Panc1 (cell line): ENCODE measurements at places on chromosomes 6 and 20. TPM values are rescaled to one million over a fixed set of nuclear protein-coding genes. Genes with fewer than 3 reads are reported as not detected.

SYNCRIP gene
- total RNA-seq = 141 TPM

PGBD1 gene
- total RNA-seq = 7.6 TPM

SLC44A4 gene
- 2.7 TPM for total RNA-seq

ID4 gene
- total RNA-seq = 0.10 TPM

SLC23A2 gene
- total RNA-seq = 14.6 TPM

UNC93A gene
- total RNA-seq = not detected

TGM3 gene
- not detected for total RNA-seq

SSTR4 gene
- not detected for total RNA-seq

GRCh38 chr6:100235631-100236030 is 229.1 kb downstream of the SIM1 start:
- no peak overlapping the region for H3K27ac ChIP-seq
- H3K4me3 ChIP-seq = no peak overlapping the region
- DNase-seq = no peak
- no peaks in the 10 kb centered on the region for H3K4me1 ChIP-seq

DNA sequence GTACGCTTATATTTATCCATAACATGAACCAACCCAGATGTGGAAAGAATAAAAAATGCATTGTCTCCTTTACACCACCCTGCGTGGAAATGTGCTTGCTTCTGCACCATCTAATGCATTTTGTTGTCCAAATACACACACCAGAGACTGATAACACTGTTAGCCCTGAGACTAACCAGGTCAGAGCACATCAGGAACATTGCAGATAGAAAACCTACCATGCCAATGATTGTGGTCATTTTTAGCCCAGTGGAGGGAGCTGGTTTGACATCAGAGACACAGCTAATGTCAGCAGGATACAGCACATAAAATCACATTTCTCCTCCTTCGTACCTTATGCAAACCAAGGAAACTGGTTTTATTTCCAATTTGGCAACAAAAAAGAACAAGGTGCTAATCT is 528.7 kb downstream of the DOK5 start:
- H3K27me3 ChIP-seq = no peaks in the 10 kb centered on the region
- H3K4me1 ChIP-seq = no peaks in the 10 kb centered on the region
- no peak overlapping the region for H3K27ac ChIP-seq
- DNase-seq = no peak

- no peaks in the 10 kb centered on the region for H3K27me3 ChIP-seq
- peak overlapping the region; percentile 89 for H3K4me3 ChIP-seq
- peaks cover 2% of the 10 kb centered on the region; the same call in 1 of the 2 replicates for H3K36me3 ChIP-seq
- no peak overlapping the region for H3K27ac ChIP-seq
- DNase-seq = no peak
These were observed 474 bp downstream of the CEBPB start for GRCh38 chr20:50191065-50191543.

GRCh38 chr20:47789764-47790579 is 4.7 kb upstream of the SULF2 start:
- H3K4me1 ChIP-seq = no peaks in the 10 kb centered on the region
- H3K27me3 ChIP-seq = peaks cover 5% of the 10 kb centered on the region
- H3K4me3 ChIP-seq = no peak overlapping the region
- no peak for DNase-seq
- no peak overlapping the region for H3K27ac ChIP-seq
- H3K36me3 ChIP-seq = no peaks in the 10 kb centered on the region

DNA sequence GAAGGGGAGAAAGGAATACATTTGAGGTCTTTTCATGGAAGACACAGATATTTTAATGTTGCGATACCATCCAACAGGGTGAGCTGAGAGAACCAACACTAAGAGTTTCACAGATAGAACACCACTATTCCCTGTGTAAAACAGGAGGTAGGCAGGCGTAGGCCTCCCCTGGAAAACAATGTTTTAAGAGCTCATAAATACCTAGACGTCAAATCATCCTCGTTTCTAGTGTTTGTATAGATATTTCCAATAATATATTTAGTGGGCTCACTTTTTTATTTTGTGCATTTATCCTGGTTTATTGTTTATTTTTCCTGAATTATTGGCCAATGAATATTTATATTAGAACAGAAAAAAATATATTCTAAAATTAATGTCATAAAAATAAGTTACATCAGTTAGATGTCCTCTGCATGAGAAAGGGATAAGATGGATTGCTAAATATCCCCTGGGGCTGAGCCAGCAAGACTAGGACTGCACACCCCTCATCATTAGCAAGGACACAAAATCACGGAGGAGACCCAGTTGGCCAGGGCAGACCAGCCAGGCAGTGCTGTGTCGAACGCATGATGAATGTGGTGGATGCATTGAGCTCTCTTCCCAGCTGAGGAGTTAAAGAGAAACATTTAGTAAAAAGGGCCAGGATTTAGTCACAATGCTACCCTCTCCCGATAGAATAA is 380.5 kb downstream of the C6orf118 start:
- H3K36me3 ChIP-seq = no peaks in the 10 kb centered on the region
- H3K27ac ChIP-seq = no peak overlapping the region

DNA sequence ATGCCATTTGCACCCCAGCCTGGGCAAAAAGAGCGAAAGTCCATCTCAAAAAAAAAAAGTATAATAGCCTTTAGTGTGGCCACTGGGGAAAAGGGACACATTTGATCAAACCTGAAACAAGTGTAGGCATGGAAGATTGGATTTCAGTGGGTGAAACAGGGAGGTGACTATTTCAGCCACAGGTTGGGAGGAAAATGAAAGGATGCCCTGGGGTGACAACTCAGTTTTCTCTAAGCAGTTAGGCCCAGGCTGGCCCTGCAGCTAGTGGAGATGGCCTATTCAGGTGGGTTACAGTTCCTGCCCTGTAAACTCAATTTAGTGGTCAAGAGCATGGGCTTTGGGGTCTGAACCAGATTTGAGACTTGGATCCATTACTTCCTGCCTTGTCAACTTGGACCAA is 36.4 kb downstream of the SPATA2 start:
- no peak overlapping the region for H3K27ac ChIP-seq
- no peak for DNase-seq
- H3K27me3 ChIP-seq = no peaks in the 10 kb centered on the region
- H3K4me1 ChIP-seq = no peaks in the 10 kb centered on the region

DNA sequence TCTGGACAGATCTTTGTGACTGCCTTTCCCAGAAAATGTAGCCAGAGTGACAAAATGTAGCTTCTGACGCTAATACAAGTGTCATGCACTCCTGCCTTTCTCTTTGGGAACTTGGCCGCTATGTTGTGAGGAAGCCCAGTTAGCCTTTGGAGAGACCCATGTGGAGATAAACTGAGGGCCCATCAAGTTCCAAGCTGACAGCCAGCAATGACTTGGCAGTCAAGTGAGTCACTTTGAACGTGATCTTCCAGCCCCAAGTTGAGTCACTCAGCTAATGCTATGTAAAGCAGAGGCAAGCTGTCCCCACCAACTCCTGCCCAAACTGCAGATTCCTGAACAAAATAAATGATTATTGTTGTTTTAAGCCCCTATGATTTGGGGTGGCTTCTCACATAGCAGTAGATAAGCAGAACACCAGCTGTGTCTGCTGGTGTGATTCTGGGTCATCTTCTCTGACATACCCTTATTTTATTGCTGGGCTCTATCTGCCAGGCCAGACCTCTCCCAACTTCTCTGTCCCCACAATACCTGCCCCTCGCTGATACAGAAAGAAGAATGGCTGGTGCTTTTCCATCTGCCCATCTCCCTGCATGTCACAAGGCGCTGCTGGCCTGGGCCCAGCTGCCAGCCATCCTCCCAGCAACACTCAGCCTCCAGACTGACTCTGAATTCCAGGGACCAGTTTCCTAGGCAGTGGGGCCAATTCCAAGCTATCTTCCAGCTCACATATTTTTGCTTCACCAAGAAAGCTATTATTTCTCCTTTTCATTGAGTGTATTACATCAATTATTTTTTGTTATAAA is 274.8 kb downstream of the LRFN2 start:
- no peak for DNase-seq
- no peaks in the 10 kb centered on the region for H3K36me3 ChIP-seq
- no peak overlapping the region for H3K27ac ChIP-seq
- peaks cover 10% of the 10 kb centered on the region for H3K27me3 ChIP-seq
- no peaks in the 10 kb centered on the region for H3K4me1 ChIP-seq

DNA sequence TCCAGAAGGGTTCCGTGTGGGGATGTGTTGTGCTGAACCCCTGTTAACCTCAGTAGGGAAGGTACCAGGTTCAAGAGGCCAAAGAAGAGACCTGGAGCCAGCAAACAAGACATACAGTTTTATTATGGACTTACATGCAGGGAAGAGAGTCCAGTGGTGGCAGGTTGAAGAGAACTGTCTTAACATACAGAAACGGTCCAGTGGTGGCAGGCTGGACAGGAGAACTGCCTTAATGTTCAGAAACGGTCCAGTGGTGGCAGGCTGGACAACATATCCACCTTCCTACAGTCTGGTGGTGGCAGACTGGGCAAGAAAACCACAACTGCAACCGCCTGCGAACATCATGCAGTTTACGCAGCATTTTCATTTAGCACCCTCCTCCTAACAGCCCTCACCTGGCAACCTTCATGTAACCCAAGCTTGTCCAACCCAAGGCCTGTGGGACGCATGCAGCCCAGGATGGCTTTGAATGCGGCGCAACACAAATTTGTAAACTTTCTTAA is 75.9 kb downstream of the PHACTR3 start:
- no peak for DNase-seq
- no peak overlapping the region for H3K27ac ChIP-seq
- H3K4me3 ChIP-seq = no peak overlapping the region
- no peaks in the 10 kb centered on the region for H3K4me1 ChIP-seq

GRCh38 chr20:6611911-6612605 is 155.4 kb upstream of the BMP2 start:
- DNase-seq = no peak
- no peaks in the 10 kb centered on the region for H3K4me1 ChIP-seq
- no peak overlapping the region for H3K4me3 ChIP-seq

DNA sequence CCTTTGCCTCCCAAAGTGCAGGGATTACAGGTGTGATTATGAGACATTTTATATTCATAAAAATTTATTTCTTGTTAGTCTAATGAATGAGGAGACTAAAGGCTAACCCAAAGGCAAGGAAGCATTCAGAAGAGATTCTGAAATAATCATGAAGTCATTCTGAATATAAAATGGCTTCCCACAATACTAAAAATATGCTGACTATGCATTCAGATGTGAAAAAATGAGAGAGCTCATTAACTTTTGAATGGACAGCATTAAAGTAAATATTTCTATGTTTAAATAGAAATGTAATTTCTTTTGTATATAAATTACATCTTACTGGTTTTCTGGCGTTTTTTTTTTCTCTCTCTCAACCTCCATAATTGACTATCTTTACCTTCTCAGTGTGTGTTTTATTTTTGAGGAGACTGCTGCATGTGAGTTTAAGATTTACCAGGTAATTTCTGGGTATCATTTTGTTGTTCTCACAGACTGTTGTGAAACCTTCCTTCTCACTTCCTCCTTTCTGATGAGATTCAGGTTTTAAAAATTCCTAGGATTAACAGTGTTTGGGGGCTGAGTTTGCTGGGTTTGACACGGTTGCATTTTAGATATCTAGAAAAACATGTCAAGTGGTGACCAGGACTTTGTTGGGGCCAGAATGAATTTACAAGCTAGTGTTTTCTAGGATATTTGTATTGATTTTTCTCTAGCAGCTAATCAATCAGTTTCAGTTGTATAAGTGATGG is 316.6 kb downstream of the CDKAL1 start:
- H3K4me3 ChIP-seq = no peak overlapping the region
- DNase-seq = no peak
- H3K36me3 ChIP-seq = no peaks in the 10 kb centered on the region
- H3K4me1 ChIP-seq = no peaks in the 10 kb centered on the region

DNA sequence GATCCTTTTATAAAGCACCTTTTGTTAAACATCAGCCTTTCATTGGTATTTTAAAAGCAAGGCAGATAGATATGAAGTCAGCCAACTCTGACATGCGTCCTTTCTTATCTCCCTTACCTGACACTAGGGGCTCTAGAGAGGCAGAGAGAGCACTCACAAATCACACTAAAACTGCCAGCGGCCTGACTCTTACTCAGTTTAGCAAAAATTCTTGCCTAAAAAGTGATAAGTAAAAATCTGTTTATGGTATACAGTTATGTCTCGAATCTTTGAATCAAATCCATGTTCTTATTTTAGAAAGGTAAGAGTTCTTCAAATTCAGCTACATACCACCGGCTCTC is 10.4 kb upstream of the TDRD6 start:
- H3K4me1 ChIP-seq = no peaks in the 10 kb centered on the region
- no peak overlapping the region for H3K27ac ChIP-seq
- DNase-seq = no peak
- H3K4me3 ChIP-seq = no peak overlapping the region

DNA sequence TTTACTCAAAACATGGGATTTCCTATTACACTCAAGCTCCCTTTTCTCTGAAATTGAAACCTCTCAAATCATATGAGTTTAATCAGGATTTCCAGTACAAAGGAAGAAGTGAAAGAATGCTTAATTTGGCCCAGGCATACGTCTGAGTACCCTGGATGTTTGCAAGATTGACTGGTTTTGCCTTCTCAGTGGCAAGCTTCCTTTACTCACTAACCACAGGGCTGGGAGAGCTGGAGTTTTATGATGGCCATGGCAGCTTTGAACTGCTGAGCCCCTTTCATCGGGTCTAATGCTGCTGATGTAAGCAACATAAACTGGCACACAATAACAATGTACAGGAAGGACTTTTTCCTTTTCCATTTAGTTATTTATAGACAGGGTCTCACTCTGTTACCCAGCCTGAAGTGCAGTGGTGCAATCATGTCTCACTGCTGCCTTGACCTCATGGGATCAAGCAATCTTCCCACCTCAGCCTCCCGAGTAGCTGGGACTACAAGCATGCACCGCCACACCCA is 194.8 kb downstream of the SLC35F1 start:
- DNase-seq = no peak
- H3K4me3 ChIP-seq = no peak overlapping the region
- no peaks in the 10 kb centered on the region for H3K36me3 ChIP-seq
- no peaks in the 10 kb centered on the region for H3K4me1 ChIP-seq
- H3K27me3 ChIP-seq = no peaks in the 10 kb centered on the region

DNA sequence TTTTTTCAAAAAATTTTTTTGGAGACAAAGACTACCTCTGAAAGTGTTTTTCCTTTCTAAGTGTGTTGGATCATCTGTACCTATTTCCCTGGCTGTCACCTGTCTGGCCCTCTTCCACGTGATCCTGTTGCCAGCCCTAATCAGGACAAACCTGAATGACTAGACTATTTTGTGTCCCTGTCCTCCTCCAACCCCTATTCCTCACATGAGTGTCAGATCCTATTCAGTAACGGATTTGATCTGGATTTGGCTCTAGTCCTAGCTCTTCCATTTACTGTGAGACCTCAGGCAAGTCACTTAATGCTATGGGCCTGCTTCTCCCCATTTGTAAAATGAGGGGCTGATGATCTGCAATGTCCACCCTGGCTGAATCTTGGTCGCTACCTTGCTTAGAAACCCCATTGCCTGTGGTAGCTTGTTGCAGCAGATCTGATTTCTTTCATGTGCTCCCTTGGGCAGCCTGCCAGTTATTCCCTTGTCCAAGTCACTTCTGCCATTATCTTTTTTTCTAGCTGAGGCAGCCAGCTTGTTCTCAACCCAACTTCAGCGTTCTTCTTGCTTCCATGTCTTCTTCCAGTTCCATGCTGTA is 4.8 kb downstream of the PHF20 start:
- no peaks in the 10 kb centered on the region for H3K27me3 ChIP-seq
- H3K4me3 ChIP-seq = no peak overlapping the region
- peaks cover 20% of the 10 kb centered on the region for H3K4me1 ChIP-seq
